ENCODE measurements at places on chromosomes 5 and 9.

DNA sequence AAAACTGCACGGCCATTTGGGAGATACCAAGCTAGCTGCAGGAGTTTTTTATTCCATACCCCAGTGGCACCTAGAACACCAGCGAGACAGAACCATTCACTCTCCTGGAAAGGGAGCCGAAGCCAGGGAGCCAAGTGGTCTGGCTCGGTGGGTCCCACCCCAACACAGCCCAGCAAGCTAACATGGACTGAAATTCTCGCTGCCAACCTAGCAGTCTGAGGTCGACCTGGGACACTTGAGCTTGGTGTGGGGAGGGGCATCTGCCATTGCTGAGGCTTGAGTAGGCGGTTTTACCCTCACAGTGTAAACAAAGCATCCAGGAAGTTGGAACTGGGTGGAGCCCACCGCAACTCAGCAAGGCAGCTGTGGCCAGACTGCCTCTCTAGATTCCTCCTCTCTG, 108.9 kb upstream of the CHD1 start:
- DNase-seq, result peak; percentile 46

- DNase-seq, result no peak
Measured at GRCh38 chr9:26904671-26905070, 12.1 kb upstream of the CAAP1 start.

DNA sequence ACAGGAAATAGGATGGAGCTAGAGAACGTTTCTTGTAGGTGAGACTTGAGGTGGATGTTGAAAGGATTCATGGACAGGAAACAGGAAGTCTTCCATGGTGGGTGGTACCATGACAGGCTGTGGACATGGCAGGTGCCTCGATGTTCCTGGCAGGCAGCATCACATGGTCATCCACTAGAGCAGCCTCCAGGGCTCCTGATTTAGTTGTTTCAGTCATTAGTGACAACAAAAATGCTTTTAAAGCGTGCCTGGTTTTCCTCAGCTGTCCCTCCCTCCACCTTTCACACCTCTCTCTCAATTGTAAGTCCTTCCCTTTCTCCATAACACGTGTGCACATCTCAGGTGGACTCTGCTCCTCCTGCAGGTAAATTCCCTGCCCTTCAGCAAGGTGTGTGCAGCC, 25.2 kb upstream of the ASPN start:
- no peak for DNase-seq

- no peak for DNase-seq
Measured at GRCh38 chr5:136712628-136713027, 347.3 kb upstream of the TRPC7 start.

GRCh38 chr9:107782789-107783188, 293.2 kb upstream of the KLF4 start:
- no peak for DNase-seq
